ENCODE measurements at places on chromosomes 5 and 9. TPM values are rescaled to one million over a fixed set of nuclear protein-coding genes. Genes with fewer than 3 reads are reported as not detected.

SMAD5 gene
- 36.9 TPM for total RNA-seq

GPR150 gene
- total RNA-seq = not detected

GRHPR gene
- total RNA-seq = 78.1 TPM

PRLR gene
- not detected for total RNA-seq

PCDHA6 gene
- total RNA-seq = 29.8 TPM

GRCh38 chr9:129182625-129183494 lies 4.8 kb upstream of the IER5L start:
- H3K4me1 ChIP-seq = peaks cover 31% of the 10 kb centered on the region
- H3K36me3 ChIP-seq = no peaks in the 10 kb centered on the region
- peak overlapping the region; percentile 37 for H3K4me3 ChIP-seq

DNA sequence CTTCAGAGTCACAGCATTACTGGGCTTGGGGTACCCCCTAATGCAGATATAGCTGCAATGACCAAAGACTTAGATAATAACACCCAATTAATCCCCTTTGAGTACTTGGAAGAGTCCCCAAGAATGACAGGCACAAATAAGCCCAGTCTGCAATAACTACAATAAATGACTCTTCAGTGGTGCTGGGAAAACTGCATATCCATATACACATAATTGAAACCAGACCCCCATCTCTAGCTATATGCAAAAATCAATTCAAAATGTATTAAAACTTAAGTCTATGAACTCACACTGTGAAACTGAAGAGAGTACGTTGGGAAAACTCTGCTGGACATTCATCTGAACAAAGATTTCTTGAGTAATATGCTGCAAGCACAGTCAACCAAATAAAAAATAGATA lies 422.5 kb downstream of the CDH18 start:
- DNase-seq = no peak
- no peaks in the 10 kb centered on the region for H3K36me3 ChIP-seq
- no peaks in the 10 kb centered on the region for H3K27me3 ChIP-seq
- no peak overlapping the region for H3K27ac ChIP-seq
- H3K4me1 ChIP-seq = no peaks in the 10 kb centered on the region
- no peak overlapping the region for H3K4me3 ChIP-seq

DNA sequence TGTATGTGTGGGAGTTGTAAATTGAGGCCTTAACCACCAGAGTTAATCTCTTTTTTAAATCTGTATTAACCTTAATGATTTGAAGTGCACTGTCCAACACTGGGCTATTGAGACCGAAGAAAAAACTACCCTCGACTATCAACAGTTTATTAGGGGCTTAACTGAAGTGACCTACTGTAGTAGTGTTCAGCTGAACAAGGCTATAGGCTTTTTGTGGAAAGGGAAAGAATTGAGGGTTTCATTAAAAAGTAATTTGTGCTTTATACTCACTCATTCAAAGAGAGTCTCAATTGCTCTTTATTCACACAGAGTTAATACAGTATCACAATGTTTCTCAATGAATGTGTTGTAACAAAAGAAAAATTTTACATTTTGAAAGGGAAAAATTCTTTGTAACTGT lies 267.5 kb downstream of the SLF1 start:
- no peak overlapping the region for H3K4me3 ChIP-seq
- DNase-seq = no peak
- H3K36me3 ChIP-seq = no peaks in the 10 kb centered on the region
- H3K27me3 ChIP-seq = no peaks in the 10 kb centered on the region
- H3K4me1 ChIP-seq = peaks cover 9% of the 10 kb centered on the region

DNA sequence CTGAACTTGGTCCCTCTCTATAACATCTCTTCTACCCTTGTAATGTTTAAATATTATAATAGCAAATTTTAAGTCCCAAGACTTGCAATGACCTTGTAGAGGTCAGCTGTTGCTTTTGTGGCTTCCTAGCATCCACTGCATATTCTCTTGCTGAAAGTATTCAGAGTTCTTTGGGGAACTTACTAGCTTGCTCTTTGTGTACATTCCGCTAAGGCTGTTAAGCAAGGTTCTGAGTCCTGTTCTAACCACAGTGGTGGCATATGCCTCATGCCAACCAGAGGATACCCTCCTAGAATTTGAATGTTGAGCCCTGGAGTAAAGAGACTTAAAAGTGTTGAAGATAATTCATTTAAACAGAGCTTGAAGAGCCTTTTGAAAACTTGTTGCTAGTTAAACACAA lies 570.9 kb downstream of the TLE1 start:
- H3K4me1 ChIP-seq = peaks cover 19% of the 10 kb centered on the region
- peaks cover 2% of the 10 kb centered on the region for H3K27me3 ChIP-seq
- no peak for DNase-seq
- no peak overlapping the region for H3K27ac ChIP-seq
- H3K4me3 ChIP-seq = no peak overlapping the region

DNA sequence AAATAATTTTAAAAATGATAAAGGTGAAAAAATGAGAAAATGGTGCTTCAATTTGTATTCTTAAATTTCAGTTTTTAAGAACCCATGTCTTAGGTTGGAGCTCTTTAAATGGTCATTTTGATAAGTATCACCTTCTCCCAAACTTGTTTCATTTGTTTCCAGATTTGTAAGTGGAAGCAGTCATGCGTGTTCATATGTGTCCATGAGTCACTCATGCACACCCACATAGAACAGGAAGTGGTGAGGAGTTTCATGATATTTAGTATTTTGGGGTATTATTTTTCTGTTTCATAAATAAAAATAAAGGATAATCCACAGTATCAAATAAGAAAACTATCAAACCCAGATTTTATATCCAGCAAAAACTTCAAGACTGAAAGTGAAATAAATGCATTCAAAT lies 570.4 kb upstream of the ST8SIA4 start:
- DNase-seq = no peak
- no peak overlapping the region for H3K4me3 ChIP-seq
- no peaks in the 10 kb centered on the region for H3K27me3 ChIP-seq
- no peaks in the 10 kb centered on the region for H3K36me3 ChIP-seq
- H3K4me1 ChIP-seq = no peaks in the 10 kb centered on the region

- no peaks in the 10 kb centered on the region for H3K36me3 ChIP-seq
- H3K4me1 ChIP-seq = no peaks in the 10 kb centered on the region
- no peak overlapping the region for H3K27ac ChIP-seq
Observed at GRCh38 chr9:14251154-14252071, 62.5 kb downstream of the NFIB start.

DNA sequence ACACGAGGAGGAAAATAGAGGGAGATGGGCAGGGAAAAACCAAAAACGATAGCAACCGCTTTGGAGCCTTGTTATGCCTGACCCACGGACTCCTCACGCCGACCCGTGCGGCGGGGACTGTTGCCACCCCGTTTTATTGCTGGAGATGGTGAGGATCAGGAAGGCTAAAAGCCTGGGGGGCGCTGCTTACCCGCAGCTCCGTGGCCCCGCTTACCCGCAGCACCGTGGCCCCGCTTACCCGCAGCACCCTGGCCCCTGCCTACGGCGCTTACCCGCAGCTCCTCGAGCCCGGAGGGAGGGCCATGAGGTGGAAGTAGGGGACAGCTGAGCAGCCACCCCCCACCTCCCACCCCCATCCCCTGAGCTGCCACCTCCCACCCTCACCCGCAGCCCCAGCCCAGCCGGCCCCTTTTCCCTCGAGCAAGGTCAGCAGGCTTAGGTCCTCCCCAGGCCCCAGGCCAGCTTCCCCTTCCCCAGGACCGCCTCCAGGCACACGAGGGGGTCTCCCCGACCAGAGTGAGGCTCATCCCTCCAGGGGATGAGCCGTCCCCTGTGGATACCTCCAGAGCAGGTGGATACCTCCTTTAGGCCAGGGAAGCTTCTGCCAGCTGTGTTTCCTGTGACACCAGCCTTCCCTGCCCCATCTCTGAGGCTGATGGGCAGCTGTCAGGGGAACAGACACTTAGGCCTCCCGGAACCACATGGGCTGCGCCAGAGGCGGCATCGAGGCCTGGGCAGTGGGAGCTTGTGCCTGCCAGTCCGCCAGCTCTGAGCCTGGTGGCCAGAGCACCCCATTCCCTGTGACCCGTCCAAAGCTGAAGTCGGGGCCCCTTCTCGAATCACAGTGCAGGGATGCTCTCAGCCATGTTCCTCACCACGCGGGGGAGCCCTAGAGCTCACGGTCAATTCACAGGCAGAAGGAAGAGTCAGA lies 92.3 kb downstream of the LMX1B start:
- no peaks in the 10 kb centered on the region for H3K36me3 ChIP-seq
- DNase-seq = peak; percentile 64
- peaks cover 4% of the 10 kb centered on the region for H3K4me1 ChIP-seq
- peaks cover 15% of the 10 kb centered on the region for H3K27me3 ChIP-seq
- no peak overlapping the region for H3K27ac ChIP-seq
- H3K4me3 ChIP-seq = no peak overlapping the region

- H3K27ac ChIP-seq = no peak overlapping the region
- DNase-seq = no peak
- no peak overlapping the region for H3K4me3 ChIP-seq
- no peaks in the 10 kb centered on the region for H3K36me3 ChIP-seq
Observed at GRCh38 chr5:161585798-161586197, 39.3 kb upstream of the GABRB2 start.

GRCh38 chr5:149485655-149486615 lies 65.3 kb downstream of the CSNK1A1 start:
- DNase-seq = no peak
- no peak overlapping the region for H3K4me3 ChIP-seq
- no peaks in the 10 kb centered on the region for H3K36me3 ChIP-seq

DNA sequence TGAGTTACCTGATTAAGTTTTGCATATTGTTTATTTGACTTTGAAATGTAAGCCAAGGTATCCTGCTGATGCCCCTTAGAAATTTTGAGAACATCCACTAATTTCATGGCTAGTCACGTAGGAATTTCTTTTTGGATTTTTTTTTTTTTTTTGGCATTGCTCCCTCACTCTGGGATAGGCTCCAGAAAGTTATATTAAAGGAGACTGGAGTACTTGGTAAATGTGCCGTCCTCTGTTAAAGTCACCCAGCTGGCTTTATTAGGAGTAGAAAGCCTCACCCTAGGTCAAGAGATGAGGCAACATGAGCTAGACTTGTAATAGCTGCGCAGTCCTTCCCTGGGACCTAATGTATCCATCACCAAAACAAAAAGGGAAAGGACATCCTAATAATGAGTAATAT lies 3.1 kb downstream of the KCTD16 start:
- H3K27me3 ChIP-seq = no peaks in the 10 kb centered on the region
- DNase-seq = no peak
- H3K4me1 ChIP-seq = peaks cover 9% of the 10 kb centered on the region
- no peak overlapping the region for H3K4me3 ChIP-seq
- H3K27ac ChIP-seq = no peak overlapping the region
- no peaks in the 10 kb centered on the region for H3K36me3 ChIP-seq

DNA sequence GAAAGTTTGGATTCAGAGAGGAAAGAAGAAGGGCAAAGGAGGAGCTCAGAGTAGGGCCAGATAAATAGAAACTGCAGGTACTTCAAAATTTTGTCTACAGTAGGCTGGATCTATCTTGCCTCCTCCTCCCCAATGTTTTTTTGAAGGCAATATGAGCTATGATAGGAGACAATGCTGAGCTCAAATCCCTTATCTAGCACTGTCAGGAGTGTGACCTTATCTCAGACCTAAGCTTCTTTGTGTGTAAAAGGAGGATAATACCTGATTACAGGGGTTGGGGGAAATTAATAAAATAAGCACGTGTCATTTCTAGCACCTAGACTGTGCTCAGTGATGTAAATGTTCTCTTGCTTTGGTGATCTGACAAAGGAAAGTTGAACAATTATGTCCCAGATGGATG lies 137.8 kb upstream of the CD180 start:
- no peaks in the 10 kb centered on the region for H3K27me3 ChIP-seq
- no peaks in the 10 kb centered on the region for H3K36me3 ChIP-seq
- DNase-seq = no peak
- no peak overlapping the region for H3K27ac ChIP-seq

DNA sequence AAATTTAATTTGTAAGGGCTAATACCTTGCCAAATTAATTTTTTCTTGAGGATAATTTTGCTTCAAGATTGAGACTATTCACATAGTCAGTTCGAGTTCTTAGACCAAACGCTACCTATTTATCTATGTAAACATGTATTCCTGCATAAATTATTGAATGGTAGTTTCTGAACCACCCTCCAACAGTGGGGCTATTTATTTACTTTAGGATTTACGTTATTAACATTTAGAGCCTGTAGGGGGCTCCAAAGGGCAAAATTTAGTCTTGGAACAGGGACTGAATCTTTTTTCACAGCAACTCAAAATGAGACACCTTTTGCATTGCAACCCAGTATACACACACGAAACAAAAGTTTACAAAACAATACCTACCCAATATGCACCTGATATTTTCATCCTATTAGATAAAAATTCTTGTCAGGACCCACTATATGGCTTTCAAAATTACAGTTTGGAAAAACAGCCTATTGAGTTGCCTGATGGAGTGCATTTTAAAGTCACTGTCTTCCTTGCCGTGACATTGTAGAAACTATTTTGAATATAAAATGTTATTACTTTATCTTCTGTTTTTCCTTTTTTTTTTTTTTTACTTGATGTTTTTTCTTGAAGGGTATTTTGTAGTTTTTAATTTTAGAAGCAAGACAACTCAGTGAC lies 47.1 kb upstream of the POU4F3 start:
- no peaks in the 10 kb centered on the region for H3K27me3 ChIP-seq
- H3K27ac ChIP-seq = no peak overlapping the region
- peaks cover 11% of the 10 kb centered on the region for H3K4me1 ChIP-seq
- no peaks in the 10 kb centered on the region for H3K36me3 ChIP-seq
- no peak overlapping the region for H3K4me3 ChIP-seq

DNA sequence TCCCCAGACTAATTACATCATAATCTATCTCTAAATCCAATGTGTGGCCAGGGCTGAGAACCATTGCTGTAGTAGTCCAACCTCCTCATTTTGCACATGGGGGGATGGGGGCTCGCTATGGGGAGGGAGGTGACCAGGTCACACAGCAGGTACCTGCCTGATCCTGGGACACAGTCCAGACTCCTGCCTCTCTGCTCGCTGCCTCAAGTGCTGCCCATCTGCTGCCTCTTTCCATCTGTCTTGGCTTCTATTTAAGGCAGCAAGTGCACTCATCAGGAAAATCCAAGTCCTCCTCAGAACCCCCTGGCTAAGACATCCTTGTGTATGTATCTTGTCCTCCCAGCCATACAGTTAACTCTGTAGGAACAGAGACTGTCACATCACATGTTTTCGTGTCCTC lies 57.7 kb upstream of the FRRS1L start:
- no peak overlapping the region for H3K4me3 ChIP-seq
- H3K4me1 ChIP-seq = peaks cover 8% of the 10 kb centered on the region
- peak overlapping the region; percentile 31 for H3K27ac ChIP-seq
- DNase-seq = no peak

GRCh38 chr5:126720369-126720768 lies 56.6 kb upstream of the LMNB1 start:
- no peak for DNase-seq
- no peak overlapping the region for H3K4me3 ChIP-seq
- H3K27me3 ChIP-seq = no peaks in the 10 kb centered on the region

- no peak overlapping the region for H3K27ac ChIP-seq
- no peak for DNase-seq
- H3K36me3 ChIP-seq = no peaks in the 10 kb centered on the region
- H3K27me3 ChIP-seq = no peaks in the 10 kb centered on the region
Observed at GRCh38 chr9:126309427-126310189, 17.0 kb upstream of the MVB12B start.

Data from glutamatergic neuron (in vitro differentiated cells).